Kidney tubule cell (primary cell): ENCODE measurements at places on chromosomes 3 and 15.

DNA sequence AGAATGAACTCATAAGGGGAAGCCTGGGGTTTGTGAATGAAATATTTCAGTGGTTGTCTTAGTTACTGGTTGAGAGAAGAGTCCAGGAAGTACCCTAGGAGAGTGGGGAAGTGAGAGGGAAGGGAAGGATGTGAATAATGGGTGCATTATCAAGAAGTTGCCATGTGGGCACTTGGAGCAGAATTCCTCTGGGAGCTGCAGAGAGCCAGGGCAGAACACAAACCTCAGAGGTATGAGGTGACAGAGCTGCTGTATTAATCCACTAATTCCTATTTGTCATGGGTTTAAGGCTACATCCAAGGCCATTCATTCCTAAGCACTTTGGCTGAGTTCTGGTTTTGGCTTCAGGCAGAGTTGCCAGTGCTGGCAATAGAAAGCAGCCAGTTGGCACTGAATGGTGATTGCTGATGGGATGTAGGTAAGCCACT, 29.0 kb downstream of the NDUFB4 start:
- peak; percentile 6 for DNase-seq

GRCh38 chr3:72690629-72691028, 157.6 kb downstream of the SHQ1 start:
- no peak for DNase-seq

DNA sequence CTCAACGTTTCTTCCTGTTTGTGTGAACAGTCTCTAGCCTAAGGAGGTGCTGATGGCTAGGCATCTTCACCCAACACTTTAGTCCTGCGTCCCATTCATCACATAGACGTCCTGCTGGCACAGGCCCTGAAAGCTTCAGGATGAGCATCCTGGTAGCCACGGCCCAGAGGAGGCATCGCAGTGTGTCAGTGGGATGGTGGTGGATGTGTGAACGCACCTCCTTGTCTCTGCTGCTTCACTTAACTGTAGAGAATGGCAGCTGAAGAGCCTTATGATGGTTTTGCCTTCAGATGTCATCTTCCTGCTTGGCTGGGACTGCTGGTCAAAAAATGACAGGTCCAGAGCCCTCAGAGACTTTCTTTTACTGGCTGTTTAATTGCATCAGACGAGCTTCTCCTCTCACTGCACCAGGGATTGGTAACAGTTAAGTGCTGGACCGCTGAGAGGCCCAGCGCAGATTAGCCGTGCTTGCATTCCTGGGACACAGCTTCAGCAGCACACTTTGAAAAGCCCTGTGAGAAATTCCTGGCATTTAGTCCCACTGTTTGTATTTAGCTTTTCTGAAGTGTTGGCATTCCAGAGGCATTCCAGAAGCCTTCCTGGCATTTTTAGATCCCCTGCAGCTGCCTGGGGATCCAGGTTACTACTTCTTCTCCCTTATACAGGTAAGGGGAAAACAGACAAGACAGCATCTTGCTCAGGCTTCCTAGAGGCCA, 132.4 kb upstream of the PLXNA1 start:
- peak; percentile 83 for DNase-seq

DNA sequence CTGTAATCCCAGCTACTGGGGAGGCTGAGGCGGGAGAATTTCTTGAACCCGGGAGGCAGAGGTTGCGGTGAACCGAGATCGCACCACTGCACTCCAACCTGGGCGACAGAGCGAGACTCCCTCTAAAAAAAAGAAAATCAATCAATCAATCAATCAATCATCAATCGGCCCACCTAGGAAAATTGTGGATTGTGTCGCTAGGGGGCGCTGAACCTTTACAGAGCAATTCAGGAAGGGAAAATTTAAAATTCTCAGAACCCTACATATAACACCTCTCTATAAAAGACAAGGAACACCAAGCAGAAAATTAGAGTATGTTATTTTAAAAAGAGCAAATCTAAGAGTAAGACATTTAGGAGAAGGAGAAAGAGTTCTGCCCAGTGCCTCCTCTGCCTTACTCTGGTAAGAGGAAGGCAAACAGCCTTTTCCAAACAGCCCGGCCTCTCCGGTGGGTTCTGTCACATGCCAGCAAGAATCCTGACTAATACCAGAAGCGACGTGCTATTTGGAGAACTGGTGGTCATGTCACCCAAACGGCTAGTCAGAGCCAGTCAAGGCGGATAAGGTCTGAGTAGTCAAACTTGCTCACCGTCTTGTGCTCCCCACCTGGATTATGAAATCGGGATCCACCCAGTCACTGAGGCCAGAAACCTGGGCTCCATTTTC, 22.3 kb upstream of the SMCO1 start:
- DNase-seq: no peak

DNA sequence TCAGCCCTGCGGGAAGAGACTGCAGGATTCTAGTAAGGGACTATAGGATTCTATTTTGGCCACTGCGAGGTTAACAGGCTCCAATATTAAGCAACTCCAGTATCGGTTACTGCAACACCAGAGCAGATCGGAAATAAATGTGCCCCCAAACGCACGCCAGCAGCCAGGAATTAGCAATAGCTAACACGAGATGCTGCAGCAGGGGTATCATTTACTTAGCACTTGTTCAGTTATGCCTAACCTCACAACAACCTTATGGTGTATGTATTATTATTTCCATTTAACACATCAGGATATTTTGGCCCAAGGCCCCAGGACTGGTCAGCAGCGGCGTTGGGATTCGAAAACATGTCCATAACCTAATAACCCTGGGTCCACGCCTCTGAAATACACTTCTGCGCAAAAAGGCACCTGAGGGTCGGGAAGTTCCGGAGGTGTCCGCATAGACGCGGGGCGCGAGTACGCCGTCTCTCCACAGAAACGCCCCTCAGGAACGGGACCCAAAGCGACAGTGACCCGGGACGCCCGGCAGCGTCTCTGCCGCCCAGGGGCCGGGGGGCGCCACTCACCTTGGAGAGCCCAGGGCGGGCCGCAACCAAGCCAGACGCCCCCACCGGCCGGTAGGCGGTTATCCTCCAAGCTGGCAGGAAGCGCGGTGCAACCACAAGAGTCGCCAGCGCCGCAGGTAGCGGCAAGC, 681 bp downstream of the PIK3CB start:
- DNase-seq: peak; percentile 61

DNA sequence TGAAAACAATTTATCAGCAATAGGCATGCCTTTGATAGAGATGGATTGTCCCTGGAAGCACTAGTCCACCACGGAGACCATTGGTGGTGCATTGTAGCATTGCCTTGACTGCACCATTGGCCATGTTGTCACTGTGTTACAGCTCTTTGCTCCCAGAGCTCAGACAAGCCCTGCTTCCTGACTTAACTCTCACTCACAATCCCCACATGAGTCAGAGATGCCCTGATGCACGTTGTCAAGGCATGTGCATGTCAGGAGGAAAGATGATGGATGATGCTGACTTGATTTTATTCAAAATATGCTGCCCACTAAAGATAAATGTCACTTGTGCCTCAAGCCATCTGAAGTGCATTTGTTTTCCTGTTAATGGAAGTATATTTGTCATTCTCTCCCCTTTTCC, 266.1 kb downstream of the ARRDC4 start:
- DNase-seq: peak; percentile 13

DNA sequence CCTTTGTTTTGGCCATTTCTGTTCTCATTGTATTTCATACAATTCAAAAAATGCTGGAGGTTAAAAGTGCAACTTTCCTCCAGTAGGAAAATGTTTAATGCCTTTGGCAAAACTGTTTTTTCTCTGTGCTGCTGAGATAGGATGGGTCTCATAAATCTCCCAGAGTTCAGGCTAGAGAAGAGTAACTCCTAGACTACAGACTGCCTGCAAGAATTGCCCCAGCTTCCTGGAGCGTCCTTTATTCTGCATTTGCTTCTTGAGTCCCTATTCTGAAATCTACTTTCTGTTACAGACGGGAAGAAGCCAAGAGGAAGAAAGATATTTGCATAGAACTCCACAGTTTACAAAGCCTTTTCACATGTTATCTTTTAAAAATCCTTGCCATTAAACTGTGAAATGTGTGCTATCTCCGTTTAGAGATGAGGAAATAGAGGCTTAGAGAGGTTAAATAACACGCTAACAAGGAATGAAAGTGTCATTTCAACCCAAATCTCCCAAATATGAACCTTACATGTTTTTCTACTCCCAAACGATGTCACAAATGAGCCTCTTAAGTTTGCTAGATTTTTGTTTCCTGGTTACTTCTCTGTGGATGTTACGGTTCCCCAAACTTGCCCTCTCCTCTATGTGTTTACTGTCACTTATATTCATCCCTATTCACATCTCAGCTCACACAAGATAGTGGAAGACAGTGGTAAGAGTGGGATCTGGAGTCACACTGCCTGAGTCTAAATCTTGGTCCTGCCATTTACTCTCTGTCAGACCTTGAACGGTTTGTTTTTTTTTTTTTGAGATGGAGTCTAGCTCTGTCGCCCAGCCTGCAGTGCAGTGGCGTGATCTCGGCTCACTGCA, 17.4 kb downstream of the NANOGP8 start:
- DNase-seq: no peak

- DNase-seq: peak; percentile 6
Observed at GRCh38 chr15:77784361-77785292, 151.9 kb upstream of the LINGO1 start.

DNA sequence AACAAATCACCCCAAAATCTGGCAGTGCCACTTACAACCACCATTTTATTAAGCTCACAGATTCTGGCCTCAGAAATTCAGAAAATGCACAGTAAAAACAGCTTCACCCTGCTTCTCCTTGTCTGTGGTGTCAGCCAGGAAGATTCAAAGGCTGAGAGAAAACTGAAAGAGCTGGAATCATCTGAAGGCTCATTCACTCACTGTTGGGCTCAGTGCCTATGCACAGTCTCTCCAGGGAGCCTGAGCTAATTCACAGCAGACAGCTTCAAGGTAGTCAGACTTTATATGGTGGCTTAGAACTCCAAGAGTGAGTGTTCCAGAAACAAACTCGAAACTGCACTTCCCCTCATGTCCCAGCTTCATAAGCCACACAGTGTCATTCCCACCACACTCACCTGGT, 16.5 kb upstream of the PLOD2 start:
- DNase-seq: no peak

GRCh38 chr15:47767035-47767434, 49.7 kb downstream of the SEMA6D start:
- DNase-seq: no peak

DNA sequence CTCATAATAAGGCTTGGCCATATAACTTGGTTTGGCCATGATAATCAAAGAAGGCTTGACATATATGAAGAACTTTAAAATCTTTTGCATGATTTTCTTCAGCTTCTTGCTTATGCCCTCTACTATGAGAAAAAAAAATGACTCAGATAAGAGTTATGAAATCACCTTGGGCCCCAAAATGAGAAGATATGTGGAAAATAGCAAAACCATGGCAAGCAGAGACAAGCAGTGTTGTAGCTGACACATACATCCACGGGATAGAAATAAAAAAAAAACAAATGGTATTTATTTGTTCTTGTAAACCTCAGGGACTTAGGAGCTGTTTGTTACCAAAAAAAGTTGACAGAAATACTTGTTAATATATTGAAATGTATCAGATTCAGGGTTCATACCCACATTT, 614.8 kb upstream of the BCHE start:
- DNase-seq: no peak

DNA sequence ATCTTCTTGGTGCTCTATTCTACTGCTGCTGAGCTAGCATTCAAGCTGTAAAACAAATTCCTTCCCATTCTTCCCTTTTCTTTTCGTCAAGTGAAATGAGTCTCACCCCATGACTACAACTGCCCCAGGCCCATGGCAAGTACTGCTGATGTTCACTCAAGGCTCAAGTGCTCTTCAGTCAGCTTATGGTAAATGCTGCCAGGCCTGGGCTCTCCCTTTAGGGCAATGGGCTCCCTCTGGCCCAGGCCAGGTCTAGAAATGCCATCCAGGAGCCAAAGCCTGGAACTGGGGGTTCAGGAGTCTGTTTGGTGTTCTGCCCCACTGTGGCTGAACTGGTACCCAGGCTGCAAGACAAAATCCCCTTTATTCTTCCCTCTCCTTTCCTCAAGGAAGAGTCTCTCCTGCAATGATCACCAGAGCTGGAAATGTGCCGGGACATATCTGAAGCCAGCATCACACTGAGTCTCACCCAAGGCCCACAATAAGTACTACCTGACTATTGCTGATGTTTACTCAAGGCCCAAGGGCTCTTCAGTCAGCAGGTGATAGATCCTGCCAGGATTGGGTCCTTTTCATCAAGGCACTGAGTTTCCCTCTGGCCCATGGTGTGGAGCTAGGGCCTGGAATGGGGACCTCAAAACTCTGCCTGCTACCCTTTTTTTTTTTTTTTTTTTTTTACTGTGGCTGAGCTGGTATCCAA, 205.0 kb upstream of the STAC start:
- no peak for DNase-seq

GRCh38 chr15:48939648-48940047, 24.1 kb downstream of the SHC4 start:
- DNase-seq: peak; percentile 93

GRCh38 chr3:12984023-12984823, 89.0 kb downstream of the IQSEC1 start:
- peak; percentile 65 for DNase-seq

DNA sequence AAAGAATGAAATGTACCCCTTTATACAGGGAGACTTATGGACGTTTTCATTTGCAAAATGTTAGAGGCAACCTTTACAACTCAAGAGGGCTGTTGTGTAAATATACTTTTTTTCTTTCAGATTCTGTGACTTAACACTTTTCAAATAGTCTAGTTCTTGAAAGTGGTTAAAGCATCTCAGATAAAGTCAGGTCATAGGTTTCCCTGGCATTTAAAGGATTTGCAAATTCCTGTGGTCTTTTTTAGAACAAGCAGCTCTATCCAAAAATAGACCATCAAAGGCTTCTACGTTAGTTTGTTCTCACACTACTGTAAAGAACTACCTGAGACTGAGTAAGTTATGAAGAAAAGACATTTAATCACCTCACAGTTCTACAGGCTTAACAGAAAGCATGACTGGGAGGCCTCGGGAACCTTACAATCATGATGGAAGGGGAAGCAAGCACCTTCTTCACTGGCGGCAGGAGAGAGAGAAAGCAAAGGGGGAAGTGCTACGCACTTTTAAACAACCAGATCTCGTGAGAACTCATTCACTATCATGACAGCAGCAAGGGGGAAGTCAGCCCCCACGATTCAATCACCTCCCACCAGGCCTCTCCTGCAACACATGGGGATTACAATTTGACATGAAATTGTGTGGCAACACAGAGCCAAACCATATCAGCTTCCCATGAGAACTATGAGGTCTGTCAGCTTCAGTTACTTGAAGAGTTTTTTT, 23.3 kb upstream of the GABRR3 start:
- DNase-seq: no peak

DNA sequence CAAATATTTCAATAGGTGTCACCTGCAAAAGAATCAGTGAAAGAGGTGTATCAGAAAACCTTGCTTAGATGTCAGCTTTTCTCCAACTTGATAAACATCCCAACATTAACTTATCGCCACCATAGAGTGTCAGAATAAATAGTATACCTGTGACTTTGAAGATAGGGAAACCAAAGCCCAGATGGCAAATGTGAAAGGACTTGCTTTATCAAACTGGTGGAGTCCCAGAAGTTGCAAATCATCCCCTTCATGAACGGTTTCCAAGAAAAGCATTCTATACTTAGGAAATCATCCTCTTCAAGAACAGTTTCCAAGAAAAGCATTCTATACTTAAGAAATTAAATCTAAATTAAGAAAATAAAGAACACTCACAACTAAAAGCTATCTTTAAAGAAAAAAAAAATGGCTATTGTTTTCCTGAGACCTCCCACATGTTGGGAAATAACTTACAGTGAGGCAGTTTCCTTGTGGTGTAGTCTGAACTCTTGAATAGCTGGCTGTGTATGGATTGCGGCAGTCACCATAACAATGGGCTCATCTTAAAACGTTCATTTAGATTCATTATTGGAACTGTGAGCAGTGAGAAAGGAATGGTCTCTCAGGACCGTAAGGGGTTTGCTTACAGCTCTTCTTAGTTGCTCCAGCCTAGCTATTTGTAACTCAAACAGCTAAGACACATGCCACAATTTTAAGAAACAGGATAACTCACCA, 56.5 kb downstream of the GHSR start:
- no peak for DNase-seq
